ENCODE measurements at places on chromosomes 6 and 20. TPM values are rescaled to one million over a fixed set of nuclear protein-coding genes. Genes with fewer than 3 reads are reported as not detected.

The TAP1 gene
- total RNA-seq, result 49.3 TPM

The ADAM33 gene
- 0.12 TPM for total RNA-seq

The VWA7 gene
- 0.47 TPM for total RNA-seq

The TRDN gene
- not detected for total RNA-seq

The TJAP1 gene
- 21.3 TPM for total RNA-seq

GRCh38 chr6:6880745-6881437, 226.9 kb upstream of the RREB1 start:
- DNase-seq, result no peak

DNA sequence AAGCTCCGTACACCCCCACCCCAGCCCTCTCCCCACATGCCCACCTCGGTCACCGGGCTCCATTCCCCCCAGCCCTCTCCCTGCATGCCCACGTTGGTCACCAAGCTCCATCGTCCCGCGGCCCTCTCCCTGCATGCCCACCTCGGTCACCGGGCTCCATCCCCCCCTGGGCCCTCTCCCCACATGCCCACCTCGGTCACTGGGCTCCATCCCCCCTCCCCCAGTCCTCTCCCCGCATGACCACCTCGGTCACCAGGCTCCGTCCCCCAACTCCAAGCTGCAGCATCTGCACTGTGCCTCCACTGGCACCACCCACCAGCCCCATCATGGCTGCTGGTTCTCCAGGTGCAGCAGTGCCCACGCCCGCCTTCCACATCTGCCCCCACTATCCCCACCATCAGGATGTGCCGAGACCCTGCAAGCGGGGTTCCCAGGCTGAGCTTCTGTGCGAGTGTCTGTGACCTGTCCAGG, 16.8 kb downstream of the TAF4 start:
- no peak for DNase-seq

DNA sequence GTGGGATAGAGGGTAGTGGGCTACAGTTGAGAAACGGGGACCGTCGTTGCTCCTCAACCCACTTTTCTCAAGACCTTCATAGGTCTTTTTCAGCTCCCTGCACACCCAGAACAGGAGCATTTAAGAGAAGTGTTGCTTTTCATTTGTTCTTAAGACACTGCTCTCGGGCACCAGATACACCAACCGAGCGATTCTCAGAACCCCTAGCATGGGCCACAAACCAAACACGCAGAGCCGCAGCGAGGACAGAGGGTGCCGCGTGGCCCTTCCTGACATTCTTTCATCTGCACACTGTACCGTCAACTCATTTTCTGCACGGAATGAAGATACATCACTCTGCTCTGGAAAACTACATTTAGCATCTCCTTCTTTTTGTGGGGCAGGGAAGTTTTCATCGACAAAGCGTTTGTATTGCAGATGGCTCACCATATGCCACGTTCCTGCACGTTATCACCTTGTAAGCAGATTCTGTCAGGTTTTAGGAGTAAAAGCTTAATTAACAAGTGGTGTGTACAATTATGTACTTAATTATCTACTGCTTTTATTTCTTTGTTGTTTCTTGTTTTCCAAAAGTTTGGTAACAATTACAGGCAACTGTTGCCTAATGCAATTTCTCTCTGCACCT, 70.4 kb upstream of the MLN start:
- no peak for DNase-seq

GRCh38 chr6:129485746-129486145, 224.2 kb downstream of the ARHGAP18 start:
- no peak for DNase-seq

GRCh38 chr6:32529697-32530430, at the start of gene HLA-DRB5:
Gene HLA-DRB5 (minus strand): TSS chr6:32530287. CDS start chr6:32530224, 63 bp downstream.
- DNase-seq, result no peak

- DNase-seq, result no peak
Observed at GRCh38 chr20:15446373-15446772, 1109.0 kb upstream of the FLRT3 start.

- DNase-seq, result no peak
Observed at GRCh38 chr6:75273009-75273408, 11.6 kb downstream of the TMEM30A start.

DNA sequence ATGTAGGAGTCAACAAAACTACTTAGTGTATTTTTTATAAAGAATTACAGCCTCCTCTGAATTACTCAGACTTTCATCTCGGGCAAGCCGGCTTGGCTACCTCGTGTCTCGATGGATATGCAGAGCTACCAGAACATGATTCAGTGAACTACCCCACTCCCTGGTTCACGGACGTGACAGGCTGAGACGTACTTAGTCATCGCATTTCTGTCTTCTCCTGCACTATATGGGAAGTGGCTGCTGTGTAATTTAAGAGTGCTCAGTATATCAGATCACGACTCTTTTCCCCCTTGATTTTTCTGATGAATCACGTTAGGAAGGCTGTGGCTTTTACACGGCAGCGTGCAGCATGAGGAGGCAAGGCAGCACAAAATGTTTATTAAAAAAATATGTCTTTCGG, 302.7 kb upstream of the ZFP64 start:
- DNase-seq, result peak; percentile 18

DNA sequence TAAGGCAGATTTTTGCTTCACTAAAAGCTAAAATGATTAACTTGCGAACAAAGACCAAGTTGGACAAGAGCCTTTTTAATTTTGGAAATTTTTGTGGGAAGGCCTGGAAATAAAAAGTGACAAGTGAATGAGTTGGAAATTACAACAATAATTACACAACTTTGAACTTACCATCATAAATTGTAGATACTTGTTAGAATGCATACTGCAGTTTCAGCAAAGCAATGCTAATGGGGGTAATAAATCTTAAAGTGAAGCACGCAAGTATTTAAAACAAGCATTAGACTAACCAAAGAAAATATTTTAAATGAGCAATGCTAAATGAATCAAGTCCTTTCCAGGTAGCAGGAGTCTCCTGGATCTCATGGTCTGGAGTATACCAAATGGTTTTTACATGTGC, 83.2 kb upstream of the EYA4 start:
- no peak for DNase-seq

GRCh38 chr20:63134201-63134612, 81.7 kb downstream of the YTHDF1 start:
- no peak for DNase-seq

DNA sequence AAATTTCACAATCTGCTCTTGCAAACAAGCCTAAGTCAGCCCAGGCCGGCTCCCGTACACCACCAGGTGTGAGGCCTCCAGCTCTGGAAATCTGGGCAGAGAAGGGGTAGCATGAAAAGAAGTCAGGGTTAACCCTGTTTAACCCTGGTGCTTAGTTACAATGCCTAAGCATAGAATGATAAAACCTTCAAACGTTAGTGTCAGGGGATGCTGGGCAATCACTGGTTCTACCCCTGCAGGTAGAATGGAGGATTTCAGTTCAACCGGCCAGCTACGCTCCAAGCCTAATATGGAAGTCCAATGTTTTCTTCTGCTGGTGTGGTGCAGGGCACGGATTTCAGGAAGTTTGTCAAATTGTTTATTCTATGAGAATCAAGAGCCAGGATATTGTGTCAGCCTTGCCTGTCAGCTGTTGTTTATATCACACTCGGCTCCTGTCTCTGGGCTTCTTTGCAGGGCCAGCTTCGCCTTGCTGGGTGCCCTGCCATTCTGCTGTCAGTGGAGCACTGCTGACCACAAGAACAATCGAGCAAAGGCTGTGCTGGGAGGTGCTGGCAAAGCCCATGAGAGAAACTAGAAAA, 20.2 kb upstream of the CD93 start:
- no peak for DNase-seq

Data from NCI-H460 (cell line).